Naive B cell (primary cell): ENCODE measurements at places on chromosomes 7 and 10.

GRCh38 chr10:100829933-100830727 lies 82.6 kb upstream of the SLF2 start:
- no peak for DNase-seq

DNA sequence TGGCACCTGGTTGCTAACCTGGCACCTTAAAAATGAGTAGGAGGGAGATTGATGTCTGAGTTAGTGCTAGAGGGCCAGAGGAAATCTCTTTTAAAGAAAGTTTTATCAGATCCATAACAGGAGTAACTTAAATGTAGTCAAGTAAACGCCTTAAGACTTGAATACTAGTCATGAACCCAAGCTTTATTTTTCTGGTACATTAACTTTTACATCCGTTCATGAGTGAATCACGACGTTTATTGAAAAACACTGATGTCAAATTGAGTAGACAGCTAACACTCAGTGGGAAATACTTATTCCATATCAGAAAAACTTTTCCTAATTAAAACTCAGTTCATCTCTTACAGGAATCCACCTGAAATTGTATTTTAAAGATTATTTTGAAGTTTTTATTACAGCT lies 6.9 kb upstream of the LAMB1 start:
- DNase-seq: no peak

GRCh38 chr10:34726862-34727261 lies 88.2 kb downstream of the PARD3 start:
- no peak for DNase-seq

DNA sequence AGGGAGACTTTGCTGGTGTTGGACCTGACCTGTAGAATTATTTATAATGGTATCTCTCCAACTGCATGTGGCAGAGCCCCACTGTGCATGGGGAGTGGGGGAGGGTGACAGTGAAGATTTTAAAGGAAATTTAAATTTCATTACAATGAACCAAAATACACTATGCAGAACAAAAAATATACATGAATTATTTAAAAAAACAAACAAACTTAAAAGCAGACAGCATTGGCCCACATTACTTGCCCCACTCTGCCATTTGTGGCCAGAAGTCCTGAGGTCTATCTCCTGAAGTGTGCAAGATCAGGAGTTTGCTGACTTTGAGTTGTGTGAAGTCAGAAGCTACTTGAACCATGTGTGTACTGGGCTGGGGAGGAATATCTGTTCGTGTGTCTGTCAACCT lies 40.5 kb downstream of the AP3M1 start:
- no peak for DNase-seq

DNA sequence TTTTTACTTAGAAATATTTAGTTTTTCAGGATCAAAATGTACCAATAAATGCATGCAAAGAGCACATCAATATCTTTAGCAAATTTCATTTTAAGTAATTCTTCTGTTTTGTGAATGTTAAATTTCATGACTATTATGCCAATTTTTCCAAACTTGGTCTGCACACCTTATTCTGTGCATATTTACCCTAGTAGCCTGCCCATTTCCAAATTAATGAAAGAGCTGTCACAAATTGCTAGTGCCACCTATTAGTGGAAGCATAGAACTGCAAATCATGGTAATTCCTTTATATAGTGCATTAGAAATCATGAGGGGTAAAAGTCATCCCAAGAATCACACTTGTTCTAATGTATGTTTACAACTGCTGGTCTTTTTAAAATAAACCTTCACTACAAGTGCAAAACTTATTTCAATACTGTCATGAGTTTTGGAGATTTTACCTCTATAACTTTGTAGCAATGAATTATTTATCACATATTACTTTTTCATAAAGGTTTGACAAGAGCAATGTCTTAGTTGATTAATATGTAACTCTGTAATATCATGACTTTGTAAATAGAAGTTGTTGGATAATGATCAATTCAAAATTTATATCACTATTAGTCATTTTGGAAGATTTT lies 5.7 kb downstream of the SEMA3A start:
- DNase-seq: no peak

- DNase-seq: no peak
These were observed 5.1 kb upstream of the ZNF32 start for GRCh38 chr10:43653746-43654145.

DNA sequence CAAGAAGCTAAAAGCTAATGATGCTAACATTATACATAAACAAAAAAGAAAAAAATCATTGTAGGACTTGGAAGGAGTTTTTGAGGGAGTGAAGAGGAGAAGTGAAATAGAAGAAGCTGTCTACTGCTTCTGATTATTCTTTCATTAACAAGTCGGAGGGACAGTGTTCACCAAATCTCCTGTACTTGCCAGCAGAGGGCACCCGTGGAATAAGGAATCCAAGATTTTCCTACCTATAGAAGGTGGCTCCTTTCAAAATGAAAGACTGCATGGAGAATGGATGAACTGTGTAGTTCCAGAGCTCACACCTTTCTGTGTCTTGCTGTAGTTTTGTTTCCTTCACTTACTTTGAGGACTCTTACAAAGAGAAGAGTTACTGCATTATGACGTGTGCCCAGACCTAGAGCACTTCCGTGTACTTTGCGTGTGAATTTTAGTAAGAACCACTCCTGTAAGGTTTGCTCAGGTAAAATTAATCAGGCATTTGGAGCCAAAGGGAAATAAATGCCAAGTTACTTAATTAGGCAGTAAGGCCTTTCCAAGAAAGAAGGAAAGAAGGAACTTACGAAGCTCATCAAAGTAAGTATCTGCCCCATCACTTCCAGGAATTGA lies 145.1 kb downstream of the SEMA3D start:
- peak; percentile 41 for DNase-seq

- no peak for DNase-seq
These were observed 820 bp downstream of the BBS9 start for GRCh38 chr7:33130184-33130583.

GRCh38 chr10:93874309-93875031 lies 19.3 kb upstream of the SLC35G1 start:
- DNase-seq: no peak

DNA sequence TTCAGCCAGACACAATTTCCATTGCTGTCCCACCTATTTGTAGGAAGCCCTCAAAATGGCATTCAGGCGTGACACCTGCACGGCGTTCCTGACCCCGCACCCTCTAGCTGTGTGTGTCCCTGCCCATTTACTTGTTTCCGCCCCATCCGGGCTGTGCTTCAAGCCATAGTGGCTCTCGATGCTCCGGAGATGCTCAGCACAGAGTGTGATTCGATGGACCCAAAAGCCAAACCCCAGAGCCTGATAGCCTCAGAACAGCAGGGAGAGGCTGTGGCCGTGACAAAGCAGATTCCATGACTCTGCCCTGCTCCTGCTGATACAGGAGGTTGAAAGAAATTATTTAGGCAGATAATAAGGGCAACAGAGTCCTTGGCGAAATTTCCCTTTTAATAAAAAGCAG lies 13.4 kb downstream of the BUD31 start:
- no peak for DNase-seq

DNA sequence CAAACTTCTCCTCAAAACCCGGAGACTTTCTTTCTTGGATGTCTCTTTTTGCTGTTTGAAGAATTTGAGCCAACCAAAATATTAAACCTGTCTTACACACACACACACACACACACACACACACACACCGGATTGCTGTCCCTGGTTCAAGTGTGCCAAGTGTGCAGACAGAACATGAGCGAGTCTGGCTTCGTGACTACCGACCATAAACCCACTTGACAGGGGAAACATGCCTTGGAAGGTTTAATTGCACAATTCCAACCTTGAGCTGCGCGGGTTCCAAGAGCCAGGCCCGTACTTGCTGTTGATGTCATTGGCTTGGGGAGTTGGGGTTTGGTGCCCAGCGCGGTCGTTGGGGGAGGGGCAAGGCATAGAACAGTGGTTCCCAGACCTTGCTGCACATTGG lies 1.7 kb downstream of the EGFR start:
- no peak for DNase-seq

- DNase-seq: no peak
These were observed 467.7 kb downstream of the PLXNA4 start for GRCh38 chr7:132108563-132108962.

GRCh38 chr7:153887749-153888569 lies 164.2 kb upstream of the DPP6 start:
- no peak for DNase-seq

- no peak for DNase-seq
These were observed 179.2 kb upstream of the MBL2 start for GRCh38 chr10:52951824-52952223.

- DNase-seq: no peak
These were observed 90.4 kb upstream of the KCNIP2 start for GRCh38 chr10:101933976-101934375.

DNA sequence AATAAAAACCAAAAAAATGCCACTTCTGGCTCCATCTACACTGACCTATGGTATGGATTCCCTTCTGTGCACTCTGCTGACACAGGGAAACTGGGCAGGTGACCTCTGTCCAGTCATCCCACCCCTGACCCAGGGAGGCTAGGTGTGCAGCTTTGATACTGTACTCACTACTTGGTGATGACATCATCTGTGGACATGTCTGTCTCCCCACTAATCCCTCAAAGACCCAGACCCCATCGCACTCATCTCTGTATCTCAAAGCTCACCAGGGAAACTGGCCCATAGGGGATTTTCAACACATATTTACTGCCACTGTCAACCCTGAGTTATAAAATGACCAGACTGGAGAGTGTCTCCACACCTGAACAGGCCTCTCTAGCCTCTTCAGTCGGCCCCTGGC lies 10.6 kb downstream of the SGMS1 start:
- DNase-seq: no peak

DNA sequence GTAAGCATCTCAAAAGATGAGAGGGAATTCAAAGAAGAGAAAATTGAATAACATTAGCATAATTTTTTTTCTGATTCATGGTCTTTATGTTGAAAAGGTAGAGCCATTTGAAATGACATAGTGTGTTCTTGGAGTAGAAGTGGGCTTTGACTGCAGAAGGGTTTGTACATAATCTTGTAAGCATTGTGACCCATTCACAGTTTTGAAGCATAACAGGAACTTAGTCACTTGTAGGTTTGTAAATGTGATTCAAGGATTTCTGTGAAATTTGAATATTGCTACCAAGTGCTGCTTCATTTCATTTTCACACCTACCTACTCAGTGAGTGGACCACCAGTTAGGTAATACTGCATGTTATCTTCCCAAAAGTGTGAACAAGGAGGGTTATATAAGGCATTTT lies 68.6 kb downstream of the PON1 start:
- DNase-seq: no peak

DNA sequence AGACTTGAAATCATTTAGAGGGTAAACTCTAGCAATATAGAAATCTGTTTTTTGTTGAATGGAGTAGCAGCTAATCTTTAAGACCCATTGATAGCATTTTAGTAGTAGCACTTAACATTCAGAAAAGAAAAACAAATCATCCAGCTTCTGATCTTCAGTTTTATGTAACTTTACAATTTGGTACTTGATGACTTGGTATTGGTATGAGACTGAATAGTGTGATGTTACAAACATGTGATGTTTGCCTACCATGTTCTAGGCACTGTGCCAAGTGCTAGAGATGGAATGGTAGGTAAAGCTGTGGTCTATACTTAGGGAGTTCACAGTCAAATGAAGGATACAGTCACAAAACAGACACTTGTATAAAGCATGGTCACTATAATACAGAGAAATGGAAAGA lies 21.3 kb downstream of the ZEB1 start:
- DNase-seq: no peak
